ENCODE measurements at places on chromosomes 5 and 9.

DNA sequence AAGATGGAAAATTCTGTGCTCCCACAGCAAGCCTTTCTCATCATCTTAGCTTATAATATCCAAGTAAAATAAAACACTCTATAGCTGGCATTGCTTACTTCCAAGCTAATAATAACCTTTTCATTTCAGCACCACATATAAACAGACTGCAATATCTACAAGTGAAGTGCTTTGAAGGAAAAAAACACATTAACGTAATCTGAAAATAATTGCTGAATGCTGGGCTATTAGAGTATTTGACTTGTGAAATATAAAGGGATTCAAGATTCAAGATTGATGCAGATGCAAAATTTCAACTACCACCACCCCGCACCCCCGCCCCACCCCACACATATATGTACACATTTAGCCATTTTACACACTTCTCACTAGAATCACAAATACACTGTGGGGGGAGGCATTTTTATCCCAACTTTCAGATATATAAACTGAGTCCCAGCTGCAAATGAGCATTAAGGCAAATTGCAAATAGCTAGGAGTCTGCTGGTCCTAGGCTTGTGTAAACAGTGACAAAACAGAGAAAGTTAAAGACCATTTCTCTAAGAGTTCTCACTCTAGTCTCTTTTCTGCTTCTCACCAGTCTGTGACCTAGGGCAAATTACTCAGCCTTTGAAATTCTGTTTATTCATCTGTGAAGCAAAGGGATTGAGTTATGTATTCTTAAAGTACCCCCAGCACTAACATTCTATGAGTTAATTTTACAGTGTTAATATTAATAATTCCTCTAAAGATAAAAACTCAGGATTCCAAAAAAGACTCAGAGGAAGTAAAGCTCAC, 489.4 kb downstream of the PRELID2 start:
- no peak for DNase-seq

GRCh38 chr9:130934702-130935647, 4.1 kb downstream of the FIBCD1 start:
- no peak for DNase-seq

GRCh38 chr9:35729700-35730485, 2.1 kb downstream of the TLN1 start:
- peak; percentile 92 for DNase-seq

- DNase-seq = no peak
Observed at GRCh38 chr5:149271195-149271715, 404 bp upstream of the AFAP1L1 start.

GRCh38 chr5:137754961-137755762, 999 bp upstream of the HNRNPA0 start:
- DNase-seq = no peak

GRCh38 chr9:5562806-5563416, 52.6 kb downstream of the PDCD1LG2 start:
- DNase-seq = no peak

DNA sequence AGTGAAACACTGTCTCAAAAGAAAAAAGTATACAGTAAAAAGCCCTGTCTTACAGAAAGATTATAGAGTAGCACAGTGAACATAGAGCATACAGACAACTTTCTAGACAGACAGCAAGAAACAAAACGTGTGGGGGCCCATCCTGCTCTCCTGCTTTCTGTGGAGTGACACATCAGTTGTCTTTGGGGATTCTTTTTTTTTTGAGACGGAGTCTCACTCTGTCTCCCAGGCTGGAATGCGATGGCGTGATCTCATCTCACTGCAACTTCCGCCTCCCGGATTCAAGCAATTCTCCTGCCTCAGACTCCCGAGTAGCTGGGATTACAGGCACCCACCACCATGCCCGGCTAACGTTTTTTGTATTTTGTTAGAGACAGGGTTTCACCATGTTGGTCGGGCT, 14.9 kb downstream of the CDHR2 start:
- DNase-seq = no peak

- DNase-seq = no peak
Observed at GRCh38 chr9:121989010-121989409, 104.1 kb downstream of the TTLL11 start.

DNA sequence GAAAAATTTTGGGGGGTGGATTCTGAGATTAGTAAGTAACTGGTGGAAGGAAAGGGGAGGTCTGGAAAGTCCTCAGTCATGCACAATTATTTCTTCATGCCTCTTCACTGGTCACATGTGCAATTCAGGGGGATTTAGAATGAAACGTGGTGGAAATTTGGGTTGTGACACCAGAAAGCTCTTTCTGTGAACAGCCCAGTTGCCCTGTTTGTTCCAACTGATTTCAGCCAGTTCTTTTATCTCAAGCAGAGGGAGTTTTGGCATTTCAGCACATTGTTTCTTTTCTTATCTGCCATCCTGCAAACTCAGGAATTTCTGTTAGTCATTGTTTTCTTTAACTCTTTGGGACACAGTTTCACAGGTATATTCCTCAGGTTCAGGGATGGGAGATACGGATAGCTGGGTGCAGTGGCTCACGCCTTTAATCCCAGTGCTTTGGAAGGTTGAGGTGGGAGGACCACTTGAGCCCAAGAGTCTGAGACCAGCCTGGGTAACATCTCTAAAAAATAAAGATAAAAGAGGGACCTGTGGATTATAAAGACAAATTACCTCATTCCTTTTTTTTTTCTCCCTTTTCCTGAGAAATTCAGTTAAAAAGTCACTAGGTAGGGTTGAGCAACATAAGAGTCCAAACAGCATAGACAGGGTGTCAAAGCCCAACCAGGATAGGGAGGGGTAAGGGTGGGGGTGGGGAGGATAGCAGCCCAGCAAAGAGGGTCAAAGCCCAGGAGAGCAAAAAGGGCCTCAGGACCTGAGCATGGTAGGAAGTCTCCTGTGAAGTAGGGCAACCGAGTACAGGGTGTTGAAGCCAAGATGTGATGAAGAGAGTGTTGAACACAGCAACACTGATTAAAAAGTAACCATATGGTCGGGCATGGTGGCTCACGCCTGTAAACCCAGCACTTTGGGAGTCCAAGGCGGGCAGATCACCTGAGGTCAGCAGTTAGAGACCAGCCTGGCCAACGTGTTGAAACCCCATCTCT, 5.4 kb upstream of the B4GALT1 start:
- DNase-seq = no peak

DNA sequence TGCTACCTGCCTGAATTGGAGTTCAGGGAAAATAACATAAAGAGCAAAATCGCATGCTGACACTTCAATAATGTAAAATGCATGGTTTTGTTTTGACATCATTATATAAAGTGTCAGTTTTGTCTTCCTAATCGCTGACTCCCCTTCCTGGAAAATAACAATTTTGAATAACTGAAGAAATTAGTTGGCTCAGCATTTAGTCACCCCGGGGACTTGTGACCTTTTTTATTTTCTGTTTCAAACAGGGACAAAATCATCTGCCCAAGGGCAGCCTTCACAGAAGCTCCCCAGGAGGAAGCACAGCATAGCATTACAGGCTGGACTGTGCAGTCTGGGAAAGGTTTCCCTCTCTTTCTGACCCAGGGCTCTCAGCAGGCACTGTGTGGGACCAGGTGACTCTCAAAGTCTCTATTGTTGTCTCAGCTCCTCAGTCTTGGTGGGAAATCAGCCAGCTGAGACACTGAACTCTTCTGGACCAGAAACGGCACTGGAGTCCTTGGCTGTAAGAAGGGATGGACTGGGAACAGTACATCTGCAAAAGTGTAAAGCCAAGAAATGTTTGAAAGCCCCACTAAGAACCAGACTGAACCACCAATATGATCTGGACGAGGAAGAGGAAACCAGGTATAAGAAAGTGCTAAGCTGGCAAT, 671.3 kb upstream of the KLF4 start:
- DNase-seq = no peak

GRCh38 chr9:16898464-16898863, 28.0 kb upstream of the BNC2 start:
- DNase-seq = no peak

- DNase-seq = no peak
Observed at GRCh38 chr5:125338440-125339174, 592.2 kb upstream of the ZNF608 start.

GRCh38 chr5:132506094-132506692, 15.6 kb upstream of the IRF1 start:
- peak; percentile 93 for DNase-seq

GRCh38 chr9:34823778-34824177, 113.8 kb upstream of the CCL21 start:
- DNase-seq = no peak

- DNase-seq = peak; percentile 49
Observed at GRCh38 chr5:173477345-173478040, 139.0 kb downstream of the BOD1 start.

DNA sequence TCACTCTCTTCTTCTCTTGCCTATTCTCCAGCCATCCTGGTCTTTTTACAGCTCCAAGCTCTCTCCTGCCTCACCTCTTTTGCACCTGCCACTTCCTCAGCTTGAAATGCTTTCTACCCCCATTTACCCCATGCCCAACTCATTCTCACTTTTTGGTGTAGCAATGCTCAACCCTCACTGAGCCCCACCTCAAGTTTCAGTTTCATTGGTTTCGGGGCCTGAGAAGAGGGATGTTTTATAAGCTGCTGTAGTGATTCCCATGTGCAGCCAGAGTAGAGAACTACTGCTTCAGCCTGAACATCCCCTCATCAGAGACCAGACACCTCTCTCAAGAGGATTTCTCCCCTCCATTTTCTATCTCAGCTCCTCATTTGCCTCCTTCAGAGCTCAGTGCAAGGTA, 45.2 kb upstream of the FYB1 start:
- DNase-seq = no peak

- DNase-seq = no peak
Observed at GRCh38 chr5:10501554-10502075, 59.9 kb downstream of the ROPN1L start.

- no peak for DNase-seq
Observed at GRCh38 chr9:136311051-136312008, 7.4 kb upstream of the CCDC187 start.

GRCh38 chr9:128429513-128430086, 8.9 kb downstream of the CERCAM start:
- DNase-seq = no peak

GRCh38 chr5:116778032-116778431, 203.4 kb upstream of the SEMA6A start:
- DNase-seq = no peak

GRCh38 chr9:135990468-135991429, 29.6 kb upstream of the UBAC1 start:
- DNase-seq = no peak

GRCh38 chr9:107467416-107467815, 22.2 kb downstream of the KLF4 start:
- DNase-seq = no peak

DNA sequence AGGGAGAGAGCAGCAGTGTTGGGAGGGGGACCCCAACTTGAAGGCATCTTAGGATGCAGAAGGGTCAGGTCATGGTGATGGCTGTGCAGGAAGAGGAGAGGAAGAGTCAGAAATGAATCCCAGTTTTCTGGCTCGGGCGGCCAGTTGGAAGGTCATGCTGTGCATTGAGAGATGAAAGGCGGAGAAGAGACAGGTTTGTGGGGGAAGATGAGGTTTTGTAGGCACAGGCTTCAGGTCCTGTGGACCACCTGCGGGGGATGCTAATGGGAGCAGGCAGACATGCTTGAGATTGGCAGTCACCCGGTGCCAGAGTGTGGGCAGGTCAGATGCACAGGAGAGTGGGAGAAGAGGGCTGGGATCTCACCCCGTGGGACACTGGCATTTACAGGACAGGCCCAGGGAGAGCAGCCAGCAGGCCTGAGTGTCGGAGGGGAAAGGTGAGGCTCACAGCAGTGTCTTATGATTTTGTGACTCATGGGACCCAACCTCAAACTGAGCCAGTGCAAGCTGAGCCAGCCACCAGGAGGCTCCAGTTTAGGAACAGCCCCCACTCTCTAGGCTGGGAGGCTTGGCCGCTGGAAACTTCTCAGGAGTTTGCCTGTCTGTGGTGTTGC, 17.5 kb downstream of the STXBP1 start:
- DNase-seq = no peak

- DNase-seq = no peak
Observed at GRCh38 chr9:68798423-68798822, 93.4 kb downstream of the PIP5K1B start.

DNA sequence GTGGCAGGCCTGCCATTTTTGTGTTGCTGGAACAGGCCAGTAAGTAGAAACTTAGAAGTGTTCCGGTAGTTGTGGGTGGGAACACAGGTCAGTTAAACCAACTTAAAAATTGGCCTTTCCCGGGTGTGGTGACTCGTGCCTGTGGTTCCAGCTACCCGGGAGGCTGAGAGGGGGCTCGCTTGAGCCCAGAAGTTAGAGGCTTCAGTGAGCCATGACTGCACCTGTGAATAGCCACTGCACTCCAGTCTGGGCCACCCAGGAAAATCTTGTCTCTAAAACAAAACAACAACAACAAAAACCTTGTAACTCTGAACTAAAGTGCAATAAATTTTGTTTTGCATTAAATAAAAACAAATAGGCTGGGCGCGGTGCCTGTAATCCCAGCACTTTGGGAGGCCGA, 1.4 kb upstream of the NHP2 start:
- no peak for DNase-seq

DNA sequence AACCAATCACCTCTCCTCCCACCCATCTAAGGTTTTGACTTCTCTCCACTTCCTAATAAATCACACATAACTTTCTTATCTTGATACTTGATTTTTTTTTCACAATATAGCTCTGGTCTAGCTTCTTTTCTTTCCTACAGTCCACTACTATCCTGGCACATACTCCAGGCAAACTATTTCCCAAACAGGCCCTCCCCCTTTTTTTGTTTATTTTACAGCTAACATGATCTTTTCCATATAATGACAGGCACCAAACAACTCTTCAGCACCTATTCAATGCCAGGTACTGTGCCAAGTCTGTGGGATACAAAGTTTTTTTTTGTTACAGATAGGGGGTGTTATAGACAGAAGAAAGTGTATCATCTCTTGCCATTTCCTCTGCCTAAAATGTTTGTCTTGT, 7.9 kb downstream of the TYRP1 start:
- no peak for DNase-seq

GRCh38 chr9:77598991-77599390, 49.1 kb downstream of the GNA14 start:
- DNase-seq = no peak

DNA sequence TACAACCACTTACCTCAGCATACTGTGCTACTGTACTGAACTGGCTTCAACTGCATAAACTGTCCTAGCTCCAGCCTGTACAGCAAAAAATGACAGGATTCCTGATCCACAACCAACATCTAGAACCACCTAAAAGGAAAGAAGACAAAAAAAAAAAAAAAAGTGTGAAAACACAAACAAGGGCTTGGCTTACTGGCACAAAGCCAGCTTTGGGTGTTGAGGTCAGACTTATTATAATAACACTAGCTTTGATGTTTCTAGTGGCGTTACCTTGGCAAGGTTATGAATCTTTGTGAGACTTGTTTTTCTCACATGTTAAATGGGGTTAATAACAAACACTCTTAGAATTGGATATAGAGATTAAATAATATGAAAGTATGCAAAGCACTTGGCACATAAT, 148.5 kb upstream of the PUM3 start:
- no peak for DNase-seq

DNA sequence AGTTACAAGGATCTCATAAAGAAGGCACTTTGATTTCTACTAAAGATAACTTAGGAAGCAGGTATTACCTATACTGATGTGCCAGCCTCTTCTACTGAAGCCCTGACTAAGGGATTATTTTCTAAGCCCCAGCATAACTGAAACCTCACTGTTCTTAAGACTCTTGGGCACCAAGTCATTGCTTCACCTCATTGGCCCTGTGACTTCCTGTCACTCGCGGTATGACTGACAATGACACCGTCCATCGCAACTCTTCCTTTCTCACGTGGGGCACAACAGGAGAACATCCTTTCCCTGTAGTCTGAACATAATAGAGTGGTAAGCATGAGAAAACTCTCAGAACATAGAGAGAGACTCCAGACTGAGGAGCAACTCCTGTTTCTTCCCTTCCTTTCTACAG, 6.4 kb downstream of the OR2V2 start:
- no peak for DNase-seq
